Transverse colon (tissue), 4 donors: ENCODE measurements at places on chromosomes 5 and 9. TPM values are rescaled to one million over a fixed set of nuclear protein-coding genes. Genes with fewer than 3 reads are reported as not detected.

The MTX3 gene
- total RNA-seq: 7.9 TPM

The PCDHB2 gene
- total RNA-seq: 1.9 TPM

The IFNA10 gene
- total RNA-seq: not detected

The ATG10 gene
- 8.4 TPM for total RNA-seq

The SH3RF2 gene
- total RNA-seq: 172 TPM

- DNase-seq: no peak
These were observed 9.4 kb upstream of the CARD19 start for GRCh38 chr9:93086447-93087224.

GRCh38 chr9:127980706-127981558 lies at the start of gene EEIG1:
Gene EEIG1, minus strand, starts transcription at chr9:127980989. Its CDS starts 852 bp downstream, at chr9:127980137.
- DNase-seq: peak; percentile 98

DNA sequence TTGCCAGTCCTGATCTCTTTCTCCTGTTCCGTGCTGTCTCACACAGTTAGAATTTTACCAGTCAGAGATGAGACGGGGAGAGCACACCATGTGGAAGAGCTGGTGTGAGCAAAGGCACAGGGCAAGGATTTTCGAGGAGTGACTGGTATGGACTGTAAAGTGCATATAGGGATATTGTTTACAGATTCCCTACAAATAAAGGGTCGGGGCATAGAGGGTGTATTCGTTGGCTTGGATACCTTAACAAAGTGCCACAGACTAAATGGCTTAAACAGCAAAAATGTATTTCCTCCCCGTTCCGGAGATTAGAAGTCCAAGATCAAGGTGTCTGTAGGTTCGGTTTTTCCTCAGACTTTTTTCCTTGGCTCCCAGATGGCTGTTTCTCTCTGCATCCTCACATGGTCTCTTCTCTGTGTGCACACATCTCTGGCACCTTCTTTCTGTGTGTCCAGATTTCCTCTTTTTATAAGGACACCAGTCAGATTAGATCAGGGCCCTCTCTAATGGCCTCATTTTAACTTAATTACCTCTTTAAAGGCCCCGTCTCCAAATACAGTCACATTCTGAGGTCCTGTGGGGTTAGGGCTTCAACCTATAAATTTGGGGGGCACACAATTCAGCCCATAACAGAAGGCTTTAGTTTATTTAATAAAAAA lies 23.4 kb downstream of the CYFIP2 start:
- DNase-seq: no peak

DNA sequence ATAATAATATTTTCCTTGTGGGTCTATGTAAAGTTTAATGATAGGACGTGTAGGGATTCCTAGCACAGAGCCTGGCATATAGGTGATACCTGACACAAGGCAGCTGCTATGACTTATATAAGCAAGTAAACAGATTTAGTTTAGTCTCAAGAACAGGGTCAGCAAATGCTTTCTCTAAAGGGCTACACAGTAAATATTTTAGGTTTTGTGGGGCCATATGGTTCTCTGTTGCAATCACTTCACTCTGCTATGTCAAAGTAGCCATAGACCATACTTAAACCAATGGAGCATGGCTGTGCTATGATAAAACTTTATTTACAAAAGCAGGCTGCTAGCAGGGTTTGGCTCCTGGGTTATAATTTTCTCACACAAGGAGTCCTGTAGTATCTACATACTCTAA lies 204.8 kb upstream of the KLF4 start:
- no peak for DNase-seq

DNA sequence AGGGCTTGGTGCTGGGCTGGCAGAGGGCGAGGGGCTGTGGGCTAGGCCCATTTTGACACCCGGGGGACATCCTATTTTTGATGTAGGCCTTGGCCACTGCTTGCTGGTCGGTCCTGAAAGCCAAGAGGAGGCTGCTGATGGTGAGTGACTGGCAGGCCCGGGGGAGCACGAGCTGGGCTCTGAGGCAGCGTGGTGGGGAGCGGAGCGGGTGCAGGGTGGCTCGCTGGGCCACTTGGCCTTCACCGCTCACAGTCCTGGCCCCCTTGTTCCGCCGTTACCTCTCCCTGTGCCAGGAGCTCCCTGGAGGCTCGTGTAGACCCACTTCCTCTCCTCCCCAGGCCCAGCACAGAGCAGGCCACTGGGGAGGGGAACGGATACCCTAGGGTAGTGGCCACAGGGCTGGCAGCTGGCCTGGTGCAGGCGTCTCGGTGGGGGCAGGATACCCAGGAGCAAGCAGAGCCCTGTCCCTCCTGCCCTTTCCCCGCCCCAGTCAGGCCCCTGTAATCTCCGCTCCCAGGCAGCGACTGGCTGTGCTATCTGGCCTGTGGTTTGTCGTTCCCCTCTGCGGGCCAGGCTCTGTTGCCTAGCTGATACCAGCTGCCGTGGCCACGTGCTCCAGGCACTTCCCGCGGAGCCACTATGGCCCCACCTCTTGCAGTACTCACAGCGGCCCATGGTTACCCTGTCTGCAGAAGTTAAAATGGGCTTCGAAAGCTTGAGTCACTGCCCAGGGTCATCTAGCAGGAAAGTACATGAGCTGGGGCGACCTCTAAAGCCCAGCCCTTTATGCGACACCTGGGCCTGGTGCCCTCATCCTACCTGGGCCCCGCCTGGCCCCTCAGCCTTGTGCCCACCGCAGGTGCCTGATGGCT lies 11.7 kb upstream of the DOLPP1 start:
- peak; percentile 71 for DNase-seq

DNA sequence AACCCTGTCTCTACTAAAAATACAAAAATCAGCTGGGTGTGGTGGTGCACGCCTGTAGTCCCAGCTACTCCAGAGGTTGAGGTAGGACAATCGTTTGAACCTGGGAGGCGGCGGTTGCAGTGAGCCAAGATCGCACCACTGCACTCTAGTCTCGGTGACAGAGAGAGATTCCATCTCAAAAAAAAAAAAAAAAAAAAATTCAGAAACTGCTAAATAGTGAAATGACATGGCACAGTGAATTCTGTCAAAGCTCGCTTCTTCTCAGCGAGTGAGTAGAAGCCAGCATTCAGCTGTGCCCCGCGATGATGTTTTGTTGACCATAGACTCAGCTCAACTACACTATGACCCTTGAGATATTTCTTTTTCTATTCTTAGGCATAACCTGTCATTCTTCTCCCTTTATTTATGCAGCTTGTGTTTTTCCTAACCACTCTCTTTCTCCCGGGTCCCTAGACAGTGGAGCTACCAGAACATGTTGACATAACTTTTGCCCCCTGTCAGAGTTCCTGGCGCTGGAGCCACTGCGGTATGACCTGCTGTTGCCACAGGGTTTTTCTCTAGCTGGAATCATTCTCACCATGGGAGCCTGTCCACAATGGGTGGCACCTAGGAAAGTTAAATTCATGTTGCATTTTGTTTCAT lies 13.5 kb upstream of the IQGAP2 start:
- DNase-seq: no peak

- DNase-seq: no peak
These were observed 12.8 kb downstream of the NCS1 start for GRCh38 chr9:130185017-130185416.
